Spinal cord (tissue), 10 donors: ENCODE measurements at places on chromosomes 12 and 14.

DNA sequence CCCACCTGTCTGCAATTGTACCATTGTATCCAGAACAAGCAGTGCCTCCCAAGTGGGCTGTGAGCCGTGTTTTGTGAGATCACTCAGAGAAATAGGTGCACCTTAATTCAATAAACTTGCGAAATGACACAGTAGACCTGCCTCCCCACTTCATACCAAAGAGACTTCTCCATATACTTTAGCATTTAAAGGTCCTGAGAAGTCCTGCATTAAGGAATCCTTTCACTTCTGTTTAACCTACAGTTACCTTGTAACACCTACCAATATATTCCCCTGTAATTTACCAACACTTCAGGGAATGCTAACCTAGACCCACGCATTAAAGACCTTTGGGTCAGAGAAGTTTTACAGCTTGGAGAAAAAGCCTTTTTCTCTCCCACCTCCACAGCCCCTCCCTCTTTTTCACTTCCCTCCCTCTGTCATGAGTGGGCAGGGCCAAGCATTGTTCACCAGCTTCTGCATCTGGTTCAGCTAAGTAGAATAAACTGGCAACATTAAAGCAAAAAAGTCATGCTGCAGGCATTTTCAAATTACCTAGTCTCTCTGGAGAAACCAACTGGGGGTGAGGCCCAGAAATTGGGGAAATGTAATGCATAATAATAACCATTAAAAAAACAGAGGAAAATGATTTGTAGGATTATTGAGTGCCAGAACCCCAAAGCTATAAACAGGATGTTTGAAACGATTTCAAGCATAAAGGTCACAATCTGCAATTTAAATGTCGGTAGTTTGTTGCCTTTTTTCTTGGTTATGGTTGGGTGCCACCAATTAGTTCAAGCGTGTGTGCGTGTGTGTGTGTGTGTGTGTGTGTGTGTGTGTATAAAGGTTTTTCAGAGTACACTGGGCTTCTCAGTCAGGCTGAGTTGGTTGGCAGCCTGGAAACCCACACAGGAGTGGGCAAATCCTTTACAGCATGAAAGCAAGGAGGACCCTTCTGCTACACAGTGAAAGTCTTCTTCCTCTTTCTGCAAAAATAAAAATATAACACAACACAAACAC is 13.7 kb upstream of the WSCD2 start:
- no peak for DNase-seq

- DNase-seq: peak; percentile 77
These were observed 217.9 kb upstream of the BTG1 start for GRCh38 chr12:92363295-92364146.

GRCh38 chr12:101925361-101925760 is 48.0 kb downstream of the DRAM1 start:
- DNase-seq: no peak

DNA sequence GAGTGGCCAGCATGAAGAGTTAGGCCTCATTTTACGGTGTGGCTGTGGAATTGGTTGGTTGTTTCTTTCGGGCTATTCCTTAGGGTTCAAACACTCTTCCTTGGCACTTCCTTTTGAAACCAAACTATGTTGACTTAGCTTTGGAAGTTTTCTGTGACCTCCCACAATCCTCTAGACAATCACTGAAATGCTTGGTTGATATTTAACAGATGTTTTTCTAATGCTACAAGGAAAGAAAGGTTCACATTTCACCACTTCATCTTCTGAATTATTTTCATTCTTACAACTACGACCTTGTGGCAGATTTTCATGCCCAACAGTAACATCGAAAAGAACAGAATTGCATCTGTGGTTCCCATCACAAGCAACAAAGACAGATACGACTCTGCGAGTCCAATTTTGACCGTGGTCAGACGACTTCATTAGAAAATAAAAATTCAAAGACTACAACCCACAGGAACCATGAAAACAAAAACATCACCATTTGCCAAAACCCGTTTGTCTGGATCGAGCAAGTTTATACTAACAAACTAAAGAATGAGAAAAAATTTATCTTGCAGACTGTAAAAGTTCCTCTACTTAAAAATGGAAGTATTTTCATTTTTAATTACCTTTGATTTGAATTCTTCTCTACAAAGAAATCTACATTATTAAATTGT is 16.9 kb downstream of the PRKAB1 start:
- no peak for DNase-seq

- DNase-seq: no peak
These were observed 54.4 kb upstream of the PLEKHG7 start for GRCh38 chr12:92648242-92649031.

- DNase-seq: no peak
These were observed 322.1 kb upstream of the ATP2B1 start for GRCh38 chr12:90030726-90031125.

- DNase-seq: no peak
These were observed 57.8 kb downstream of the C14orf132 start for GRCh38 chr14:96096639-96097610.

- no peak for DNase-seq
These were observed 10.6 kb upstream of the AKAP5 start for GRCh38 chr14:64454671-64455070.

DNA sequence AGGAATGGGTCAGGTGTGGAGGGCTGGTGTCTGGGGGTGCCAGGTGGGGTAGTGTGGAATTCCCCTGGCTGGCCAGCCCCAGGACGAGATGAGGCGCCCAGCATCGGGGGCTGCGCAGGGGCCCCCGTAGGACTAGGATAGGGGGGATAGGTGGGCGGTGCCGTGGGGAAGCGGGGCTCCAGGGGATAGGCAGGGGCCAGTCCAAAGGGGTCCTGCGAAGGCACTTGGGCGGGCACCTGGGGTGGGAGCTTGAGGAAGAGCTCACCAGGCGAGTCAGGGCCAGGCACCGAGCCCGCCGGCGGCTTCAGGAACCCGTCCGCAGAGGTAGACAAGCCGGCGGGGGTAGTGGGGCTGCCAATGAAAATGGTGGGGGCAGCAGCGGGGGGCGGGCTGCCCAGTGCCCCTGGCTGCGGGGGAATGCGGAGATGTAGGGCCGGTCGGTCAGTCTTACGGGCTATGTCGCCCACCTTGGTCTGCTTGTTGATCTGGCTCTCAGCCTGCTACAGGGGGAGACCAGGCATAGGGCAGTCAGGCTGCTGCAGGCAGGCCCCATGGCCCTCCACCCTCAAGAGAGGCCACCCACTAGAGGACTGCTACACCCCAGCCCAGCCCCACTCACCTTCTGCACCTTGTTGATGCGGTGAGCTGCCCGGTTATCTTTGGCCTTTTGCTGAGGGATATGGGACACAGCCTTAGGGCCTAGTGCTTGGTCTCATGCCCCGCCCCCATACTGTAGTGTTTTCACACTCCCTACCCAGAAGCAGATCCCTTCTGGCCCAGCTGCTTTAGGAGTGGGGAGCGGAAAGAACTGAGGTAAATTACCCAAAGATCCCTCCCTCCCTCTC is 19.3 kb downstream of the KMT2D start:
- no peak for DNase-seq

GRCh38 chr14:73295198-73295796 is 58.0 kb downstream of the PAPLN start:
- DNase-seq: peak; percentile 66

DNA sequence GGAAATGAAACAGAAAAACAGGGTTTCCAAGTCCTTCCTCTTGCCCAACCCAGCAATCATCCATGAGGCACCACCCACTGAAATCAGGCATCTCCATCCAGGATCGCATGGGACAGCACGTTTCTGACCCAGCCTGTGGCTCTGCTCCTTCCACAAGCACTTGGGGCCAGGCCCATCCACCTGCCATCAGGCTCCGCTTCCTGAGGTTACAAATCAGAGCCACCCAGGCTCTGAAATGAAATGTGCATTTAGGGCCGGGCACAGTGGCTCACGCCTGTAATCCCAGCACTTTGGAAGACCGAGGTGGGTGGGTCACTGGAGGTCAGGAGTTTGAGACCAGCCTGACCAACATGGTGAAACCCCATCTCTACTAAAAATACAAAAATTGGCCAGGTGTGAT is 717 bp upstream of the KRT78 start:
- DNase-seq: no peak

DNA sequence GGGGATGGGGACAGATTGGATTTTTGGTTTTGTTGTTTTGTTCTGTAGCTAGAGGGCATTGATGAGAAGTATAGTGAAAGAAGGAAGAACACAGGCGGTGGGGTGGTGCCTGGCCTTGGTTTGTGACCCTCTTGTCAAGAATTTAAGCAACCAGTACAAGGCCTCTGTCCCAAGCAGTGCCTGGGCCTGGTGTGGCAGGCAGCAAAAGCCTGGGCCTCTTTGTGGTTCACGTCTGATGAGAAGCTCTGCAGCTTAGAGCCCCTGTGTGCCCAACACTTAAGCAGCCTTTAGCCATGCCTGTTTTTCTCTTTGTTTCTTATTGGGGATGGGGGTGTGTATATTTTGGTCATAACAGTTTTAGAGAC is 98.0 kb downstream of the PPP2R5C start:
- no peak for DNase-seq

- no peak for DNase-seq
These were observed 7.8 kb downstream of the PGF start for GRCh38 chr14:74947353-74948227.

DNA sequence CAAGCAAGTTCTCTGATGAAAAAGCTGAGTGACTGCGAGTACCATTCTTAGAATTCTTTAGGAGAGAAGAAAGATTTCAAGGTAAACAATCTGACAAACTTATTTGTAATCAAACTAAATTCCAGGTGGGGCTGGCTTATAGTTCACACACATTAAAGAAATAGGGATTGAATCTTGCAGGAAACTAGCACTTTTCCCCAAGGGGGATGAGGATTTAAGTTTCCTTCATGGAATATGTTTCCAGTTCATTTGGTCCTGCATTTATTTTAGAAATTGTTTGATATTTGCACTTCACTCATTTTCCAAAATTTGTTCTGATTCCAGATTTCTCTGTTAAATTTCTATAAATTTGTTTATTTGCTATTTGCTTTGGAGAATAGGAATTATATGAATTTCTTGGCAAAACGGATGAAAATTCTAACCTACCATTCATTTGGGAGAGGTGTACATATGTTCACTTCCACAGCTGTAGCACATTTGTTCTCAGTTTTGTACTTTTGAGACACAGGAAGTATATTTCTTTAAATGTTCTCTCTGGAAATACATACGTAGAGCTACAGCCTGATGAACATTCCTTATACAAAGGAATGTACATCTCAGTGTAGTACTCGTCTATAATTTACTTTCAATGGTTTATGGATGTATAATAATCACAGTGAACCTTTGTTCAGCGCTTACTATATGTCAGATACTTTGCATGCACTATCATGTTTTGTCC is 145.5 kb downstream of the AKAP6 start:
- DNase-seq: no peak

- no peak for DNase-seq
These were observed 409.1 kb downstream of the NPAS3 start for GRCh38 chr14:33347796-33348195.

- DNase-seq: no peak
These were observed 18.9 kb upstream of the GPR132 start for GRCh38 chr14:105083926-105084685.

DNA sequence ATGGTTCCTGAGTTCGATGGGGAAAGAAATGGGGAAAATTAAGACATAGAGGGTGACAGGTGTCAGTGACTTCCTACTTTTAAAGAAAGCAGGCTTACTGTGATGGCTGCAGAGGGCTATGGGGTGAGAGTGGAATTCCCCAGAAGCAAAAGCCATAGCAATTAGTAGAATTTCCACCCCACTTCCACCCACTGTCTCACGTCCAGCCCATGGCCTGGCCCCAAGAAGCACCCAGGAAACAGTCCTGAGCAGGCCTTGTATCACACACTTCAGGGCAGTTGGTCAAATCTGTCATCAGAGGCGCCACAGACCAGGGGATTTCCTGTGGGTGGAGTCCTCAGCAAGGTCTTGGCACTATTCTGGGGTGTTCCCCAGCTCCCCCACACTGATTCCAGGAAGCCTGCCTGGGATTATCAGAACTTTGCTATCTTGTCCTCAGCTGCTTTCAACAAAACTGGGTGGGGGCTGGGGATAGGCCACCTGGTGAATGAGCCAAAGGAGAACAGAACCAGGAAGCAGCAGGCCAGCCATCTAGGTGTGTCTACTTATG is 120.1 kb upstream of the CCND2 start:
- no peak for DNase-seq

GRCh38 chr14:97644365-97644764 is 847.2 kb downstream of the VRK1 start:
- DNase-seq: no peak

DNA sequence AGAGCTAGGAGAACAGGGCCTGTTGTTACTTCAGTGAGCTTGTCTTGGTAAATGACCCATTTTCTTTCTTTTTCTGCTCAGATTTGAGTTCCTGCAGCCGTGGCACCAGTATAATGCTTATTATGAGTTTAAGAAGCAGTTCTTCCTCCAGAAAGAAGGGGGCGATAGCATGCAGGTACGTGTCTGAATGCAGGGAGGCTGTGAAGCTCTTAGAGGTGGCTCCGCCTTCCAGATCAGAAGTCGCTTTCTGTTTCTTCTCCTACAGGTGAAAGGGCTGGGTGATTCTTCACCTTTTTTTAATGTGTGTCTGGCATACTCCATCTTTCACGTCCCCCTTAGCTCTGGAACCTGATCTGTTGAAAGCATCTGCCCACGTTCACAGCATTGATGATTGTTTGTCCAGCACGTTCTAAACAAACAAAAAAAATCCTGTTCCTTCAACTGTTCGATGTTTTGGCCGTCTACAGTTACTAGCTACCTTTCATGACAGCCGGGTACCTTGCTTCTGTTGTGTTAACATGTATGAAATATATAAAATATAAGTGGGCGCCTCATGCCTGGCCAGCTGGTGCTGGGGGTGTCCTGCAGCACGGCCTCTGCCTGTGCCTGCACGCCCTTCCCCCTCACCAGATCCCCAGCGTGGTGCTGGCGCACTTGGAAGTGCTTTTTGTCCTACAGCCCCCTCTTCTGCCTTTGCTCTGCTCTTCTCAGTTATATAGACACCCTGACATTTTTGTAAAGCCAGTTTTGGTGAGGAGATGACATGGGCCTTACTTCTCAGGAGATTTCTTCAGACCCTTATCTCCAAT is 44.6 kb downstream of the SFSWAP start:
- no peak for DNase-seq

- no peak for DNase-seq
These were observed 71.2 kb downstream of the VCPKMT start for GRCh38 chr14:50045039-50045711.

GRCh38 chr14:22227084-22227483 is 361.9 kb downstream of the DAD1 start:
- DNase-seq: no peak

DNA sequence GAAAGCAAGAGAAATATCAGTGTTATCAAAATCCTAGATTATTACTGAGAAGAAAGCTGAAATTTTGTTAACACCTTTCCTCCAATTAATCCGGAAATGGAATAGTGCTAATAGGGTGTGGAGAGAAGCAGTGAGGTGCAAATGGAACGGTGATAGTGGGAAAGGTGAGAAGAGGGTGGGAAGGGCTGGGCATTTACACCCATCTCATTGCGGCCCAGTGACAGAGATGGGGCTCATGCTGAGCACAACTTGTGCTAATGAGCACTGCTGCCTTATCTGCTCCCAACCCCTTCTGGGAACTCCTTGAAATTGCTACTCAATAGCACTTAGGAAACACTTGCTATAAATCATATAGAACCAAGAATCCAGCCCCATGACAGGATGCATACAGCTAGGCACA is 94.4 kb downstream of the PTPRR start:
- no peak for DNase-seq

- DNase-seq: no peak
These were observed 178.1 kb downstream of the ACSS3 start for GRCh38 chr12:81255947-81256346.
